ENCODE measurements at places on chromosomes 1 and 21.

- DNase-seq, result no peak
These were observed 3.2 kb downstream of the CITED4 start for GRCh38 chr1:40858856-40859416.

GRCh38 chr1:40978886-40979240 is 633 bp upstream of the CTPS1 start:
- DNase-seq, result no peak

- no peak for DNase-seq
These were observed 114.5 kb downstream of the HIVEP3 start for GRCh38 chr1:41804176-41804575.

DNA sequence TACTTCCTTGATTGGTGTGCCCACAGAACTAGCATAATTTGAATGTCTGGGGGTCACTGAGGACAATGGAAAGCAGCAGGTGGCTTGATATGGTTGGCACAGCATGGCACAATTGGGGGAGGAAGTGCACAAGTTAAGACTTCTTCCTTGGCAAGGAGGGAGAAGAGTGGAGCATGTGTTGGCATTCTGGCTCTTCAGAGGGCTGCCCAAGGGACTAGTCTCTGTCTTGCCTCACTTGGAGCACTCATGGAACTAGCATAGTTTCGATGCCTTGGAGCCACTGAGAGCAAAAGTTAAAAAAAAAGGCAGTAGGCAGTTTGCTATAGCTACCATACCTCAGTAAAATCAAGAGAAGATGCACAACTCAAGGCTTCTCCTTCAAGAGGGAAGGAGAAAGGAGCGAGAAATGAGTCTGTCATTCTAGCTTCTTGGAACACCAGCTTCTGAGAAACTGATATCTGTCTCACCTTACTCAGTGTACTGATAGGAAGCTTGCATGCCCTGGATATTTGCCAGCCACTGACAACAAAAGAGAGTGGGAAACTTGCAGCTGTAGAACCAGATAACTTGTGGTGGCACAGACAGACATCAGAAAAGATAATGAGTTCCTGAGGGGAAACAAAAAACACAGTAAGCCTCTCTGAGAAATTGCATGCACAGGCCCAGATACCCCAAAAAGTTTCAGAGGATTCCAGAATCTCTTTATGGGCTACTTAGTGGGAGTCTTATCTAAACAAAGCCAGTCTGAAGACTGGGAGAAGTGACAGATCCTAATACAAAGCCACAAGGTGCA is 207.5 kb upstream of the SAMSN1 start:
- DNase-seq, result no peak

GRCh38 chr1:1892079-1892762 is 1.3 kb upstream of the GNB1 start:
- DNase-seq, result no peak

DNA sequence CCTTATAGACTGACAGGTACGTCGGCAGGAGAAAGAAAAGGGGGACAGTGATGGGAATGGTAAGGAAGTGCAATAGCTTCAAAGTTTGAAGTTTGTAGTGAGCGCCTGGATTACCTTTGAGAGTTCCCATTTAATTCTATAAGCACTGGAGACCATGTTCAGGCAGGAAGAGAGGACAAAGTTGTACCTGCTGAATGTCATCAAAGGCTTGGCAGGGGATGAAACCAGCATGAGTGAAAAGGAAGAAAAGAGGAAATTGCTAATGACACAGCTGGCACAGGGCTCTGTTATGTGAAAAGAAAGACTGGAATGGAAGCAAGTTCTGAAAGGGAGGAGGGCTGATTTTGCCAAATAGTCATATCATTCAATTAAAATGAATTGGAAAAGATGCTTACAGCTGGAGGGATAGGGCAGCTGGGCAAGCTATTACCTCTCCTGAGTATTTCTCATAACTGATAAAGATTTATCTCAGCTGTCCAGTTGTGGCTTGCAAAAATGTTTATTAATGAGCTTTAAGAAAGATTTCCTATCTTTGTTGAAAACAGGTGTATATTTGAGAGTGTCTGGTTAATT is 109.2 kb downstream of the HMCN1 start:
- DNase-seq, result no peak

DNA sequence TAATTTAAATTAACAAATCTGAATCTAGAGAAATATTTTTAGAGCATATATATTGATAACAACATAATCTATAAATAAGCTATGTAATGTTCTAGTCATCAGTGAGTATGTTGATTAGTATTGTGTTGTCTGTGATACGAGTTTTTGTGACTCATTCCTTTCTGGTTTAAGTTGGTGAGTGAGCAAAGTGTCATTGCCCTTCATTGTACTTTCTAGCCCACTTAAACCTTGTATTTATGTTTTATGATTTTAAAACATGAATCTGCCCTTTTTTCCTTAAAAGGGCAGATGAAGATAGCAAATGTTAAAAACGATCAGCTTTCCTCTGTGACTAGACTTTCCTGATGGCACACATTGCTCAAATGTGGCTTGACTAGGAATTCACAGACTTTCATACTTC is 38.5 kb downstream of the MACO1 start:
- no peak for DNase-seq

DNA sequence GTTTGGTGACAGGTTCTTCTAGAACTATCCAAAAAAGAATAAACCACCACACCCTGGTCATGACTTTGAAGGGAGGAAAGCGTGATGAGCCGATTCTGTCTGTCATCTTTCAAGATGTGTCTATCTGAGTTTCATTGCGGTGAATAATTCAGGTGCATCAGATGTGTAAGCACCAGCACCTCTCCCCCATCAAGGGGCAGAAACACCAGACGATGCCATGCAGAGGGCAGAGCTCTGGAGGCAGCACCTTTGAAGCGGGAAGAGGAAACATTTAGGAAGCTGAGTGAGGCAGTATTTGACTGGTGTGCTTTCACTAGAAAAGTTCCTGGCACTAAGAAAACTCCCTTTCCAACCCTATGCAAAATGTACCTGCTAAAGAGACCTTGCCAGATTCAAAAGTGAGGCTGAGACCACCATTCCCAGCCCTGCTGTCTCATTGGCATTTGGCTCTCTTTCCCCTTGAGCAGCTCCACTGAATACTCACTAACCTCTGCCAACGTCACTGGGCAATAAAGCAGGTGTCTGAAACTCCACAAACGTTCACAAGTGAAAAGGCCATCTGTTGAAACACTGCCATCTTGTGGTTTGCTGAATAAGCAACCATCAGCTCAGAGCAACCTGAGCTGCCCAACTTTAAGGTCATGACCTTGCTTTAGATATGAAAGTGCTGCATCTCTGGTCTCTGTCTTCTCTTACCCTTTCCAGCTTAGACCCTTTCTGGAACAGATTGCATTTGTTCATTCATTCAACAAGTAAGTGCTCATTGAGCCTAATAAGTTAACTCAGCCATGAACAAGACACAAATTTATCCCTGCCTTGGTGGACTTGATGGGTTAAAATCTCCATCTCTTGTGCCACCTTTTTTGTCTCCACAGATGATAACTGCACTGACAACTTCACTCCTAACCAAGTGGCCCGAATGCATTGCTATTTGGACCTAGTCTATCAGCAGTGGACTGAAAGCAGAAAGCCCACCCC is 228.6 kb downstream of the PAPPA2 start:
- no peak for DNase-seq

DNA sequence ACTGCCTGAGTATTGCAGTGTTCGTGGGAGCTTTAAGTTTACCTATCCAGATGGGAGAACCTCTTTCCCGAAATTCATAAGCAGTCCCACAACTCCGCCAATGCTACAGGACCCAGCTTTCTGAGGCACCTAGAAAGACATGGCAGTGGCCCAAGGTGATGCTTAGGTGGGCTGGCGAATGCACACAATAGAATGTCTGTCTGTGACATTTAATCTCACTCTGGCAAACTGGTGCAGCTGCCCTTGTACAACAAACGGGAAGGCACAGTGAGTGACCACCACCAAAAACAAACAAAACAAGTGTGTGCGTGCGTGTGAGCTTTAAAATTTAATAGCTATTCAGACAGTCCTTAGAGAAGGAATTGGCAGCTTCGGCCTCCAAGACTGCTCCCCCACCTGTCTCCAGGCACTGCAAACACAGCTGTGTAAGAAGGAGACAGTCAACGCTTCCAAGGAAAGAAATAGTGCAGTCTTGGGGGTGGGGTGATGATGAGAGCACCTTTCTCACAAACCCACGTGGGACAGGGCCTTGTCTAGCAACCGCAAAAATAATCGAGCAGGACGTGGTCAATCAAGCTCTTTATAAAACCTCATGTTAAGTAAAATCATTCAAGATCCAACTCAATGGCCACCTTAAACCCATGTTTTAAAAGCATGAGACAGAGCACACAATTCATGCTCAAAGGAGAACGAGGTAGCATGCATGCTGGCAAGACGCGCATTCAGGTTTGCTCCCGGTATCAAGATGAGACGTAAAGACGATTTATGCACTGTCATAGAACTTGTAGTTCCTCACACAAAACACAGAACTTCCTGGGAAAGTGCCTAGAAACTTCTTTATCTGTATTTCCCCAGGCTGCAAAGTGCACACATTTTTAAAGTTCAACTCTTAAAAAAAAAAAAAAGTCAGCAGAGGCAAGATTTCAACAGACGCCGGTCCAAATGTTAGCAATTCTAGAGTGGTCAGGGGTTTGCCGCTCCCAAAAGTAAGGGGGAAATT is 84.1 kb downstream of the TM2D1 start:
- DNase-seq, result no peak

DNA sequence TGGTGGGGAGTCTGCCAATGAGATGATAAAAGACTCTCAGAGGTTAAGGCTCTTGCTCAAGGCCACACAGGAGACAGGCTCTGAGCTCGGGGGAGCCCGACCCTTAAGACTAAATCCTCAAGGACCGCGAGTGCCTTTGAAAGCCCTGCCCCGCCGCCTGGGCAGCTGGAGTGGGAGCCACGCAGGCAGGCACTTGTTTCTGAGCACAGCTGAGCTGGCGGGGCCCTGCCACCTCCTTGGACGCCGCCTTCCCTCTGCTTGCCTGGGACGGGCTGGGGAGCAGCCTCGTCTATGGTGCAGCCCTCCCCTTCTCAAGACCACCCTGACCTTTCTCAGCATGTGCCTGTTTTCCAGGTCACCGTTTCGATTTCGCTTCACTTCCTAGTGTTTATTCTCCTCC is 169.3 kb downstream of the CAMTA1 start:
- DNase-seq, result no peak

DNA sequence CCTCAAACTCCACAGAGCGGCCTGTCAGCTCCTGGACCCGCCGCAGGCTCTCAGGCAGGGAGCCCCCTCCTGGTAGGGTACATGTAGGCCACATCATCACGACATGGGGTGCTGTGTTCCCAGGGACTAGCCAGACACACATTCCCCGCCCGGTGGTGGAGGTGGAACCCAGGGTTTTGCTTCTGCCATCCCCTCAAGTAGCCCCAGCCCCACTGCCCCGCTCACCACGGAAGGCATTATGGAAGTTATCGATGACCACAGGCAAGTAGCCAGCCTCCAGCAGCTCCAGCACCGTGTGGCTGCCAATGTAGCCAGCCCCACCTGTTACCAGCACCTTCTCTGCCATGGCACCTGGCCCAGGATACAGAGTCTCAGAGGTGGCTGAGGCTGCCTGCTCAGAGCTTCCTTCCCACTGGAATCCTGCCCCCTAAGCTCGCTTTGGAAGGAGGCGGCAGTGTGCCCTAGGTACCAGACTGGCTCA is 1.9 kb downstream of the GALE start:
- no peak for DNase-seq

- DNase-seq, result no peak
These were observed 29.7 kb upstream of the PYHIN1 start for GRCh38 chr1:158901623-158902022.

GRCh38 chr1:210321131-210321530 is 7.6 kb upstream of the HHAT start:
- DNase-seq, result no peak

DNA sequence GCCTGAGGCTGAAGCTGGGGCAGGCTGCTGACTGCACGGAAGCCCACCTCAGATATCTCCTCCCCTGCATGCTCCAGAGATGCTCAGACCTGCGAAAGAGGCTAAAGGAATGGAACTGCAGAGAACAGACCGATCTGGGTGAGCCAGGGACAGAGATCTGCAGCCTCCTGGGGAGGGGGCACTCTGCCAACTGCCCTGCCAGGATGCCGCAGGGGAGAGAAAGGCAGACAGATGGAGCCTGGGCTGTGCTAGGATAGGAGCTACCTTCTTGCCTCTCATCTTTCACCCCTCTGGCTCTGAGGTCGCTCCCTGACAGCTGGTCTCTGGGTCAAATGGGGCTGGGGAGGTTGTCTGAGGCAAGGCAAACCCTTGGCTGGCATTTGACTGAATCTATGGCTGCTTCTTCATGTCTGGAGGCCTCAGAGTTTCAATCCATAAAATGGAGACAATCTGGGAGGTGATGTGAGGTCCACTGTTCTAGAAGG is 238.2 kb downstream of the GRIK3 start:
- DNase-seq, result no peak

DNA sequence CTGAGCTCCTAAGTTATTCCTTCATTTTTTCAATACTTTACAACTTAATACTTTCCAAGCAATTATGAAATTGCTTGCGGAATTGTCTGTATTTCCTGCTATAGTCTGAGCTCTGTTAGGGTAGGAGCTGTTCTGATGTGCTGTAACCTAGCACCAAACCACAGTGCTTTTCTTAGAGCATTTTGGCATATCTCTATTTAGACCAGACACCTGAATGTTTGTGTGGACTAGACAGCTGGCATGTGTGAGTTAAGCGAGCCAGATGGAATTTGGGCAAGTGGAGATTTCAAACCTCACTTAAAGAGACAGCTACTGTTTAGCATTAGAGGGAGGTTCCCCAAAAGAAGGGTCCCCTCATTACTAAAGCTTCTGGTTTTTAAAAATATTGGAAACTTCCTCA is 106.1 kb downstream of the RWDD3 start:
- no peak for DNase-seq

DNA sequence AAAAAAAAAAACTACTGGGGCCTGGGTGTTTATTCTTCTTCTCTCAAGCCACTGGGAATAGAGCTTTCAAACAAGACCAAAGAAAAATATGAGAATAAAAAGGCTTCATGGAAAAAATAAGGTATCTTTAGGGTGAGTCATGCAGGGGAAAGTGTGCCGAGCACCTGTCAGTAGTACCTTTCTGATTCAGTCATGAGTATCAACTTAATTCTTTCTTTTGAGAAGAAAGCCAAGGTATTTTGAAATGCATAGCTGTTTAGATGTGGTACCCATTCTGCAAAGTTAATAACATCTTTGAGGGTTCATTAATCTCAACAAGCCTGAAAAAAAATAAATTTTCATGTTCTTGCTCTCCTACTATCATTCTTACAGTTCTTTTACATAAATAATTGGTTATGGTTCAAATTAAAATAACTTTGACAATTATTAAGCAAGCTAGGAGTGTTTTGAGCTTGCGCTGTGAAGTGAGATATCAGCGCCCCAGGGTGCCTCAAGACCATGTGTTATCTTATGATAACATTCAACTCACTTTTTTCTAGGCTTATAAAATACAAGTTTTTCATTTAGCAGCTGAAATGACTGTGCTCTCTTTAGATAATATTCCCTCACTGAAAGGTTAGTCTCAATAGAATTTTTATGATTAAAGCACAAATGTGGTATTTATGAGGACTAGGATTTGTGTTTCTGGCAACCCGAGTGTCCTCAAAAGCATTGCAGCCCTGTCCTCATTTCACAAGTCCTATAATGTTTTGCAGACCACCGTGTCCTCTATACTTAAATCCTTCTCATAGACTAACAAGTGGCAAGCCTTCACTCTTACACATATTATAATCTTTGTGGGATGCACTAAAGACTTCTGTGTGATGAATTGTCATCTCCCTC is 138.6 kb downstream of the SLC44A5 start:
- DNase-seq, result no peak

Measured in mesenteric fat pad (tissue), 1 donor.